GM20000 (cell line): ENCODE measurements at places on chromosomes 1 and 21.

- no peak for DNase-seq
Observed at GRCh38 chr1:100869996-100870395, 24.6 kb downstream of the EXTL2 start.

GRCh38 chr1:83929184-83929583 is 69.7 kb downstream of the TTLL7 start:
- no peak for DNase-seq

DNA sequence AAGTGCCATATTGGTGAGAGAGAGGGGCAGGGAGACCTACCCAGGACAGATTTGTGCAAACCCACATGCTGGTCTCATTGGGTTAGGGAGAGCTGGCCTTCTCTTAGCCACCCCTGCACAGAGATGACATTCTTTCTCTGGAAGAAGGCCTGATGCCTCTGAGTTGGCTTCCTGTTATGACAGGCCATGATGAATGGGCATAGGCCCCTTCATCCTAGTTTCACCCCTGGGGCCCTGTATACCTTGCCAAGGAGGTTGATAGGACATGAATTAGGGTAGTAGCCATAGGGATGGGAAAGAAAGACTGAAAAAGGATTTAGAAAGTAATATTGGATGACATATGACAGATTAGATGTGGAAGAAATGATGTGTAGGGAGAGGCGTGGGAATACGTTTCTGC is 46.6 kb downstream of the TENT5C start:
- no peak for DNase-seq

DNA sequence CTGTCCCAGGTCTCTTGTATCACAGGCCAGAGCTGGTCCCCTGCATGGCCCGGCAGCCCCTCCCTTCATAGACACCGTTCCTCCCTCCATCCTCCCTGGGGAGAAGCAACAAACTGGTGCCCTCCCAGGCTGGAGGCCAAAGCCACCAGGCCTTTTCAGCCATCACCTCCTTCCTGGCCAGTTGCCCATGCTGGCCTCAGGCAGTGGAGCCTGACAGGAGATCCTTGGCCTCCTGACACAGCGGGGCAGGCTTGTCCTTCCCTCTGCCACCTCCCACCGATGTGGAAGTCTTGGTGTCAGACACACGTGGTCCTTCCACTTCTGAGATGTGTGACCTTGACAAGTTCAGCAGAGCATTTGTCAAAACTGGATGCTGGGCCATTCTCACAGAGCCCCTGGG is 206.0 kb downstream of the HIVEP3 start:
- no peak for DNase-seq

- no peak for DNase-seq
Observed at GRCh38 chr1:10667861-10668761, 128.3 kb downstream of the CASZ1 start.

- no peak for DNase-seq
Observed at GRCh38 chr1:18938707-18939070, 17.8 kb downstream of the IFFO2 start.

GRCh38 chr1:246110343-246111219 is 396.5 kb downstream of the SMYD3 start:
- no peak for DNase-seq

DNA sequence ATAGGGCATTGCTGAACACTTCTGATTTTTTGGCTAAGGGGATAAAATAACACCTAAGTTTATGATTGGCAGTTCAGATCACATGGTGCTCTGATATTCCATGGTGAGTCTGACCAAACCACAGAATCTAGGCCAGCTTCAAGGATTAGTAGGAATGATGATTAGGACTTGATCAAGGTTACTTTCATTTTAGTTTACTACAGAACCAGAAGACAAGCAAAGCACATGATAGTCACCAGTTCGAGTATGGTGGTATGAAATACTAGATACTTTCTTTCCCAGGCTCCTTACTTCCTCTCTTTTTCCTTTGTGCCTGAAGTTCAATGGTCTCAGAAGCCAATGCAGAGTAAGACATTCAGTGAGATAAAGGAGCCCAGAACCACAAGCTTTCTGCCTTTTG is 26.6 kb downstream of the S100A10 start:
- no peak for DNase-seq

GRCh38 chr1:22380024-22380785 is 71.4 kb upstream of the ZBTB40 start:
- DNase-seq, result no peak

DNA sequence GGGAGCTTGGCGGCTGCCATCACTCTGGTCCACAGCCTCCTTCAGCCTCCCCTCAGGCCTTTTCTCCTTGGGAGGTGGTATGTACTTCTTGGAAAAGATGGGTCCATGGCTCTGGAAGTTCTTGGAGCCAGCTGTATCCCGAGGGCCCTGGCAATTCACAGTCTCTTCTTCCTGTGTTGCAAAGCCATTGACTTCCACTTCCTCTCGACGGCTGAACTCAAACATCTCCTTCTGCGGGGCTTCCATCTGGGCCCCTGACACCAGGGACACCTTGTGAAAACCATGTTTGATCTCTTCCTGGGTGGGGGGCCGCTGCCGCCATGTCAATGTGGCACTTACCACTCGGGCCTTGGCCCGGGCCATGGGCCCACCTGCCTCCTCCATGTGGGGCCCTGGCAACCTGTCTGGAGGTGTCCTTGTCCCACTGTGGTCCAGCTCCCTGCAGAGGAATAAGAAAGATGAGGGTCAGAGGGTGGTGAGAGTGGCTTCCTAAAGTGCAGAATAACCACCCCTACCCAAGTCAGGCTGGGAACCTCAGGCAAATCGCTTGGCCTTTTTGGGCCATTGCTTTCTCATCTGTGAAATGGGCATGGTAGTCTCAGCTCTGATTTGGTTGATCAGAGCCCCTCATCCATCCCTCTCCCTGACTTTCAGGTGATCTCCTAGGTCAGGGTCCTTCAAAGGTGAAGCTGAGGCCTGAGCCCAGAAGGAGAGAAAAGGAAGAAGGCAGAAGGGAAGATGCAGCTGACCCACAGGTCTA is 7.5 kb downstream of the CRYBG2 start:
- no peak for DNase-seq

DNA sequence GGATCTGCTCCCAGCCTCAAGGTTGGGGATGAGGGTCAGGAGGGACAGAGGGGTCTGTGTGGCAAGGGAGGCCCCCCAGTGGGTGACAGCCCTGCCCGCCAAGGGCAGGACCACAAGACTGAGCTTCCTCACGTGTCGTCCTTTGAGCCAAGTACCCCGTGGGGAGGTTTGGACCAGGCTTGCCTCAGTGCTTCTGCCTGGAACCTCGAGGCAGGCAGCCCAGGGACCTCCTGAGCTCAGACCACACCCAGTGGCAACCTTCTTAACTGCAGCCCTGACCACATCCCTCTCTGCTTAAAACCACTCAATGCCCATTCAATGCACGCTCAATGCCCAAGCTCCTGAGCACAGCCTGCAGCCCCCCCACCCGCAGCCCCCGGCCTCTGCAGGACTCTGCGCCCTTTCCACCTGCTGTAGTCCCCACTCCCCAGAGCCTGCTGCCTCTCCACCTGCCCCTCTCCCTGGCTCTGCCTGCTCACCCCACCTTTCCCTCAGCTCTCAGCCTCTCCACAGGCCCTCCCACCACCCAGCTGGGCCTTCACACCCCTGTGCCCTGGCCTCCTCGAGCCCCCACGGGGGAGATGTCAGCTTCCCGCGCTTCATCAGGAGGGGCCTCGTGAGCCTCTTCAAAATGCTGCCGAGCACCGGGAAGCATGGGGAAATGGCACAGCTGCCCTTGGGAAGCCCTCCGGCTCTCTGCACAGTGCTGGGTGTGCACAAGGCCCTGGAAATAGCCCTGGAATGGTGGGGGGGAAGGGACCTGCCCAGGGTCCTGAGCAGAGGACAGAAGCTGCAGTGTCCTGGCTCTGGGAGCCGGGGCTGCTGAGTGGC is 129.3 kb upstream of the VAMP3 start:
- no peak for DNase-seq

DNA sequence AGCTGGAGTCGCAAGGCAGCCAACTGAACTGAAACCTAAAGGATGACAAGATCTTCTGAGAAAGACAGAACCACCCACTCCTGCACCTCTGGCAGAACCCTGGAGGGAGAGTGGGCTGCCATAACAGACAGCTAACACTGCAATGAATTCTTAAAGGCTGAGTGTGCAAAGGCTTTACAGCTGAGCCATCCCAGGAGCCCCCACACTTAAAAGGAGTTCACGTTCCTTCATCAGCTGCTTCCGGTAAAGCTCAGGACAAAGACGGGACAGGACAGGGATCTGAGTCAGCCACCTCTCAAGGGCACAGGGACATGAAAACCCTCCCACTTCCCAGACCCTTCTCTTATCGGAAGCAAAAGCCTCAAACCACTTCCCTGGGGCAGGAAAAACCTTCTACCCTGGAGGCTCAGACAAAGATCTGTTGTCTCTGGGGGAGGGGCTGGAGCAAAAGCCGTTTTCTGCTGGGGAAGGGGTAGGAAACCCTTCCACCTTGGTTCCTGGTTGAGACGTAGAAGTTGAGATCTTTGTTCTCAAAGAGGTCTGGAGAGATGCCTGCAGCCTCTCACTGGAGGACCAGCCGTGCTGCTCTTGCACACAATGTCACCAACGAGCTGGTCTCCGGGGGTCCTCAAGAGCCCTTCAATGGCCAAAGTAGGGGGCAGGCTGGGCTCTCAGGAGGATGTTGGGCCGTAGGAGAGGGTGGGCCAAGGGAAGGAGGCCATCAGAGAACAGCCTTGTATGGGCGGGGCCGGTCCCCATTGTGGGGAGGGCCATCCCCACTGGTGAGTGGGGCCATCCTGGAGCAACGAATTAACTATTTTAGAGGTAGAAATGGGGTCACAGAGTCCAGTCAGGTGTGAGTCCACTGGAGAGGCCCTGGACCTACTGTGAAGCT is 452.4 kb downstream of the PTPRU start:
- DNase-seq, result no peak

DNA sequence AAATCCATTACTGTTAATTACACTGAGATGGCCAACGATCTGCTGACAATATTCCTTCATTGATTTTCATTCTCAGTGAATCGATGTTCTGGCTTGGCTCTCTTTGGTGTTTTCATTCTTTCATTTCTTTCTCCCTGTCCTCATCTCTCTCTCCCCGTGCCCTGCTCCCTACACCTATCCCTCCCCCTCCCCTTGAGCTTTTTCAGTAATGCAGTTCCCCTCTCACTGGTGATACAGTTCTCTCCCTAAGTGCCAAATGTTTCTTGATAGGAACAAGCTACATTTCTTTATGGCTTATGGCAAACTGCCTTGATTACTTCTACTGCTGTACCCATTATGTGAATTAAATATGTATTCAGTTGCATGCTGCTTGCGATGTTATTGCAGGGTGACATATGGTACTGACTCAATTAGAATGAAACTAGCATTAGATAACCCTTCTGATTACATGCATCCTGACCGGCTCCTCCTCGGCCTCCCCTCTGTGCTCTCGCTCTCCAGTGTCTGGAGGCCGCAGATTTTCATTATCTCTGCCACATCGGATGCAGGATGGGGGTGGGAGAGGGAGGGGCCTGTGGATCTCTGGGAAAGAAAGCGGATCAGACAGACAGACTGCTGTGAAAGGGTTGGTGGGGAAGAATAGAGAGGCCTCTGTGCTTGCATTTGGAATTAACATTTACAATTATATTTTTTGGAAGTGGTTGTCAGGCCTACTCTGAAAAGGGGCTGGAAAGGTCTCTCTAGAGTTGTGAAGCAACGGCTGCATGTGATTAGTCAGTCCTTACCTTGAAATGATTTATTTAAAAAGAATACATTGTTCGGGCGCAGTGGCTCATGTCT is 130.9 kb downstream of the PBX1 start:
- no peak for DNase-seq

DNA sequence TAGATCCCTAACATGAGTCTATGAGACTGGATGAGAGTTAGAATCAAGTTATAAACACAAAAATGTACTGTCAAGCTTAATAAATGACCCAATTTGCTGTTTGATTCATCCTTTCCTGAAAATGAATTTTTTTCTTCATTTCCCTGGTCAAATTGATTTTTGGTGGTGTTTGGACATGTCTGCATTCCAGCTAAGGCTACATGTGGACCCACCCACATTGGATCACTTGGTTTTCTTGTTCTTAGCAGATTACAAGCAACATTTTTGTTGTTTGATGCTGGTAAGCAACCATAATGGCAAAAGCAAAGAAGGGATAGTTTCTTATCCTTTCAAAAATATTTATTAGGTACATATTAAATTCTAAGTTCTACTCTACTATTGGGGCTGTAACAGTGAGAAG is 181.1 kb downstream of the NEK7 start:
- DNase-seq, result no peak

DNA sequence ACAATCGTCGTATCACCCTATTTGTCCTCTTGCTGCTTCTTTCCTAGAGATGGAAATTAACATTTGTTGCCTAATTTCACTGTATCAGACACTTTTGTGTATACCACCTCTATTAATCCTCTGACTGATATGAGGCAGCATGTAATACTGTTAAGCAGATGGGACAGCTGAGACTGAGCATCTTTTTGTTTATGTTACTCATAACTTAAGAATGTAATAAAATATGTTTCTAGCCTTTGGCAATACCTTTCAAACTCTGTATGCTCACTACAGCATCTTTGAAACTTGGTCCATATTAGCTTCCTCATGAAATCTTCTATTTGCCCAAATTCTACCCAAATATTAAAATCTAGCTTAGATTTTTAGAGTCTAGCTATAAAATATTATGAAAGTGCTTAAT is 2.3 kb downstream of the OR14K1 start:
- DNase-seq, result no peak

DNA sequence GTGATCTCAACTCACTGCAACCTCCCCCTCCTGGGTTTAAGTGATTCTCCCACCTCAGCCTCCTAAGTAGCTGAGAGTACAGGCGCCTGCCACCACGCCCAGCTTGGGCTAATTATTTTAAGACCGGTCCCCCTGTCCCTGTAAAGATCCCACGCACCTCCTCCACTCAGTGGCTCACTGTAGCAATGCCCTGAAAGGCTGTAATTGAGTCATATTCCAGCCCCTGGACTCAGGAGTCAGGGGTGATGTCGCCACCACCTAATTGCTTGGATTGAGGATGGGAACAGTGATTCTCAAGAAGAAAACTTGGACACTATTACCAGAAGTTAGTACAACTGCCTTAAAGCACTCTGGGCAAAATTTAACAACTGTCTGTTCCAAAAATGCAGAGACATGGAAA is 3.1 kb upstream of the EDARADD start:
- DNase-seq, result no peak

DNA sequence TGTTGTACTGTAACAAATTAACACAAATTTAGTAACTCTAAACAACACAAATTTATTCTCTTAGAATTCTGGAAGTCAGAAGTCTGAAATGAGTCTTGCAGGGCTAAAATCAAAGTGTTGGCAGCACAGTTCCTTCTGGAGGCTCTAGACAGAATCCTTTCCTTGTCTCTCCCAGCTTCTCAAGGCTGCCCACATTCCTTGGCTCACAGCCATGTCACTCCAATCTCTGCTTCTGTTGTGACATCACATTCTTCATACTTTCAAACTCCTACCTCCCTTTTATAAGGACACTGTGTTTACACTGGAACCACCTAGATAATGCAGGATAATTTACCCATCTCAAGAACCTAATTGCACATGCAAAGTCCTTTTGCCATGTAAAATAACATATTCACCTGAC is 225.0 kb upstream of the PRMT6 start:
- no peak for DNase-seq

GRCh38 chr1:156485984-156486383 is 14.6 kb downstream of the MEF2D start:
- DNase-seq, result no peak

GRCh38 chr1:2316451-2316961 is 74.8 kb downstream of the MORN1 start:
- DNase-seq, result no peak

- DNase-seq, result no peak
Observed at GRCh38 chr1:162939035-162939434, 78.1 kb upstream of the CCDC190 start.
